Stimulated activated CD8-positive, alpha-beta memory T cell treated with anti-CD3 and anti-CD28 coated beads, Interleukin-4, amount 100 ng/mL, for 24 hours (primary cell): ENCODE measurements at places on chromosomes 3 and 15.

GRCh38 chr15:94008104-94009074 lies 223.0 kb upstream of the MCTP2 start:
- no peak for DNase-seq

- DNase-seq: no peak
Measured at GRCh38 chr3:193656878-193657282, 63.9 kb downstream of the OPA1 start.

DNA sequence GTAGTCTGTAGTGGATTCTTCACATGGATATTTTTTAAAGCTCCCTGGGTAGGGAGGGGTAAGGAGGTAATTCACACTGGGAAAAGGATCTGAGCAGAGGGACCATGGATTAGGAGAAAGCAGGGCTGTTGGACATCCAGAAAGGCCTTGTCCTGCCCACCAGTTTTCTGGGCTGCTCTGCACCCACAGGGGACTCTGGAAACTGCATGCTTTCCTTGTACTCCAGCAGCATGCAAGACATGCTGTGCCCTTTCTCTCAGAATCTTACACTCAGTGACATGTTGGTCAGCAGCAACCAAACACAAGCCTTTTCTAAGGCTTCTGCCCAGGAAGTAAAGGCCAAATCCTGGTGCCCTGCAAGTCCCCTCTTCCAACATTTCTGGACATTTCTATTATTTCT lies 2.5 kb upstream of the FBN1 start:
- no peak for DNase-seq

DNA sequence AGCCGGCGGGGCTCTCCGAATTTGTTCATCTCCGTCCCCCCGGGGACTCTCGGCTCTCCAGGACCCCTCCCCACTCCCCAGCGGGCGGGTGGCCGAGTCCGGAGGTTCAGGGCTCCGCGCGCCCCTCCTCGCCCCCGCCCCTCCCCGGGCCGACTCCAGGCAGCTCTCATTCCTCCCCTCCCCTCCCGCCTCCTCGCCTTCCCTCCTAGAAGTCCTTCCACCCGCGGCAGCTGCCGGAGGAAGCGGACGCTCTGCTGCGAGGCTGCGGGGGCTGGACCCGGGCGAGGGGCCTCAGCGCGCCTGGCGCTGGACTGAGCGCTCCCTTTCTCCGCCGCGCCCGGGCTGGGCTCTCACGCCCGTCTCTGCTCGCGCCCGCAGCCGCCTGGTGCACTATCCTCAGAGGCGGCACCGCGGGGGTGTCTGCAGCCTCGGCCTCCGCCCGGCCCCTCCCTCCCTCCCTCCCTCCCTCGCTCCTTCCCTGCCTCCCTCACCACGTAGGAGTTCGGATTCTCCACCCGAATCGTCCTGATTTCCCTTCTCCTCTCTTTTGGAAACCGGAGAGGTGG lies at the start of gene ROBO2:
TSS of gene ROBO2 (plus strand) at position 494 of the 566 bp plus-strand sequence. CDS start 687 bp downstream, outside the sequence.
- DNase-seq: no peak

DNA sequence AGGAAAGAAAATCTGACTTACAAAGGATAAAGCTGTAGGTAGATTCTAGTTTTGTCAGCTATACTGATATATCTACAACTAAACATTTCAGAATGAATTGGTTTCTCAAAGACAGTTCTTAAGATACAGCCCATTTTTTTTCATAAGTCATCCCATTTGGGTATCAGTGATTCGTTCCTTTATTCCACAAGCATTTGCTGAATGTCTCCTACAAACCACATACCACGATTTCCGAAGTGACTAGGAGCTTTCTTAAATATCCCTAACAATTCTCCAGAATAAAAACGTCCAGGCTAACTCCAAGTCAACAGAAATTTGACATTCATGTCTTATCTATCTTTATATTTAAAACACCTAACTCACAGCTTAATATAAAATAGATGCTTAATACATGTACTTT lies 59.8 kb downstream of the TP53BP1 start:
- no peak for DNase-seq

DNA sequence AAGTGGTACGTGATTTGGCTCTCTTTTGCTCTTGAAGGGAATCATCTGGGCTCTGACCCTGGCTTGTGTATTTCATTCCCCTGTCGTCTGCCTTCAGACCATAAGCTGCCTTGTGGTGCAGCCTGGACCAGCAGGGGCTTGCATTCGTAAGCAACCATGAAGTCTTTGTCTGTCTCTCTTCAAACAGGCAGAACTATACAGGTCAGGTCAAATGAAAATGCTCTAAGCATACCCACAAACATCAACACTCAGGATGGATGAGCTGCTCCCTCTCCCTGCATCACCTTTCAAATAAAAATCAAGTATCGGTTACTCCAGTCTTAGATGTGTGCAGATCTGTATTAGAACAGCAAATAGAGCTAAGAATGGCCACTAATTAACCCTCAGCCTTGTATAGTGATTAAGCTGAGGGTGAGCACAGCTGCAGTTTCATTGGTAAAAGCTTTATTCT lies 268.6 kb upstream of the UBE2E1 start:
- no peak for DNase-seq

DNA sequence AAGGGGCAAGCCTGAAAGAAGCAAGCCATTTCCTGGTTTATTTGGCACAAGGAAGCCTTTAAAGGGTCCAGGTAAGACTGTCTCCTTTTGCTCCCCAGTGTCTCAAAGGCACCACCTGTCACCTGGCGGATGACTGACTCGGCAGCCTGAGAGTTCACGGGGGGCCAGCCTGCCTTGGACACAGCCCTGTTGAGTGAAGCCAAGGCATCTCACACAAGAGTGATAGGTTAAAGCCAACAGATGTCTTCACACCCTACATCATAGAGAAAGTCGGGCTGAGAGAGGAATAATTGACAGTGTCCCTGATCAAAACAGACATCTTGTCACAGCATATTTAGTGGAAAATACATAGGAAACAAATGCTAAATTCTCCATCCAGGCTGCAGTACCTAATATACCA lies 28.2 kb upstream of the LIPC start:
- DNase-seq: no peak

DNA sequence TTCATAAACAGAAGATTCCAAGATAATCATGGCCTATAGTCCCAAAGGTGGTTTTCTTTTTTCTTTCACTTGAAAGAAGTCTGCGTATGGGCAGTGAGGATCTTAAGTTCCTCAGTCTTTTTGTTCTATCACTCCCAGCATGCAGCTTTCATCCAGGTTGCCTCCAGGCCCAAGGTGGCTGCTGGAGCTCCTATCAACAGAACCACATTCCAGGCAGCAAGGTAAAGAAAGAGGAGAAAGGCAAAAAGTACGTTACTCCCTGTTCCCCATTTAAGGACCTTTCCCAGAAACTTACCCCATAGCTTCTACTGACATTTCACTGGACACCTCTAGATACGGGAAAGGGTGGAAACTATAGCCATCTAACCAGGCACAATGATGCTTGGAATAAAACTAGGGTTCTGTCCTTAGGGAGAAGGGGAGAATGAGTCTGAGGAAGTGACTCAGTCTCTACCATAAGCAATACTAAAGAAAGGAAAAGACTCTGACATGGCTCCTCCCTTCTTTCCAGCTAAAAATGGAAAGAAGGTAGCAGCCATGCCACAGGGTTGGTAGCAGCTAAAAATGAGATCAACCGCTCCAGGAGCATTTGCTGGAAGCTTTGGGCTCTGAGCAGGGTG lies 313.9 kb upstream of the NR2E3 start:
- no peak for DNase-seq

DNA sequence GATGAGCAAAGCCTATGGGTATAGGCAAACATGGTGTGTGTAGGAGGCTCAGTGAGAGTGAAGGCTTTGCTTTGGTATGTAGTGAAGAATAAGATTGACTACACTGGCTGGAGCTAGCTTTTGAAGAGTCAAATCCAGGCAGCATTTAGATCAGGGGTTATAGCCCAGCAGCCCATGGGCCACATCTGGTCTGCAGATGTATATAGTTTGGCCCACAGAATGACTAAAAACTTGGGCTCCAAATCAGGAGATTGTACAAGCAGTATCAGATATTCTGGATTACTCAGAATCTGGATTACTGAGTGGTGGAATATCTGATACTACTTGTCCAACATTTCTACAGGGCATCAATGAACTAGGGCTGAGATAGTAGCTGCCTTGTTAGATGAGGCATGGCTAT lies 92.9 kb upstream of the FGF7 start:
- no peak for DNase-seq

- no peak for DNase-seq
Measured at GRCh38 chr3:8500319-8500988, 1.2 kb upstream of the LMCD1 start.

- no peak for DNase-seq
Measured at GRCh38 chr15:77436822-77437221, 16.1 kb downstream of the HMG20A start.

GRCh38 chr3:151919030-151919328 lies 45.5 kb downstream of the SUCNR1 start:
- DNase-seq: no peak

DNA sequence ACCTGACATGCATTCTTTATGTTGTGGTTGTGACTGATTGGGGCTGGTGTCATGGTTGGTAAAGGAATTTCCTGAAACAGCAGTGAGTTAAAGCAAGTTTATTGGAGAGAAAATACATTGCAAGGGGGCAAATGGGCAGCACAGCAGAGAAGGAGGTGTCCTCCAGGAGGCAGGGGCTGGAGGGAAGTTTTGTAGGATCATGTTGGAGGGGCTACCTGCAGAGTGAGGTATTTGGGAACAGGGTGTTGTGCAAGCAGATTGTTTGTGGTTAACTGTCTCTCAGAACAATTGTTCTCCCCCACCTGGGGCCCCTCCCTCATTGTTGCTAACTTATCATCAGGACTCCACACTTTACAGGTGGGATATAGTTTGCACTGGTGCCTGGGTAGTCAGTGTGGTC lies 196.0 kb downstream of the NSUN3 start:
- DNase-seq: no peak
